KBM-7 (cell line): ENCODE measurements at places on chromosomes 2 and 18.

DNA sequence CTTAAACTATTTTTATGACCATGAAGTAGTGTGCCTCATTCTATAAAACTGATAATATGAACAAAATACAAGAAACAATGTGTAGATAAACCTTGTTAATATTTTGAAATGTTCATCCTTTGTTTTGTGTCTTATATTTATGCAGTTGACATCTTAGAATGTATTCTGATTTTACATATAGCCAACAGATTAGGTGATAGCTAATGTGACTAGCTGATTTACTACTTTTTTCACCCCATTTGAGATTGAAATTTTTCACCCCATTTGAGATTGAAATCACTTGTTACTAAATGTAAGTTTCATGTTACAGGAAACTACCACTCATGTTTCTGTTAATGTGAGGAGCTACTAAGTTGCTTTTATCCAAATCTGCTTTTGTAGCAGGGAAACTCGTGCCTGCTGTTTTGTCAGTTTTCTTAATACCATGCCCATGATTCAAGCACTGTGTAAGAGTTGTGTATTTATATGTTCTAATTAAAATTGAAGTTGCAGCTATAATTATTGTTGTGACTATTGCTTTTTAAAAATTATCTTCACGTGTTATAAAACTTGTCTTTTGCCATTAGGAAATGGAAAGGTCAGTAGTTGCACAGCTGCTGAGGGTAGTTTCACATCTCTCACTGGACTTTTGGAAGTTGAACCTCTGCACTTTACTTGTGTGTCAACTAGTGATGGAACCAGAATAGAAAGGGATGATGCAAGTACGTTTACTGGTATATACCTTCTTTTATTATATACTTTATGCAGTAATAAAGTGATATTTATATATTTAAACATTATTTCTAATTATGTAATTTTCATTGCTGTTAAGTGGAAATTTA, 96.6 kb downstream of the BIRC6 start:
- DNase-seq: no peak

DNA sequence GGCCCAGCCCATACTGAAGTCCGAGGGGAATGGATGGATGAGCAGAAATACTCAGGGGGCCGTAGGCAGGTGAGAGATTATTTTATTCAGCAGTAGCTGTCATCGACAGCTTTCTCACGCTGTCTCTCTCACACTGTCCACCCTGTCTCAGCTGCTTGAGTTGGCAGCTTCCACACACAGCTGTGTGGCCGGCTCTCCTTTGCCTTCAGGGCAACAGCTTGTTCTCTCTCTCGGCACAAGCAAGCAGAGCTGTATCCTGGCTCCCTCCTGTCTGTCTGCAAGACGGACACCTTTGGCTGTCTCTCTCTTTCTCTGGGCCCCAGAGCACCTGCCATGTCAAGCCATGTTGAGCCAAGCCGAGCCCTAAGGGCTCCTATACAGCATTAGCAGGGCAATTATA, 9.8 kb upstream of the PAPOLG start:
- no peak for DNase-seq

GRCh38 chr18:26640541-26640940, 92.2 kb upstream of the KCTD1 start:
- DNase-seq: no peak

GRCh38 chr2:138779406-138779780, 797 bp downstream of the NXPH2 start:
- DNase-seq: no peak

- DNase-seq: no peak
Measured at GRCh38 chr2:24352664-24353063, 7.7 kb downstream of the ITSN2 start.

GRCh38 chr18:9735238-9735637, 27.1 kb downstream of the RAB31 start:
- DNase-seq: peak; percentile 94

GRCh38 chr18:79923896-79924585, 27.4 kb downstream of the SLC66A2 start:
- DNase-seq: no peak

GRCh38 chr2:162037886-162038285, 36.1 kb downstream of the DPP4 start:
- DNase-seq: no peak

- no peak for DNase-seq
Measured at GRCh38 chr2:237041231-237041630, 44.5 kb upstream of the COPS8 start.

DNA sequence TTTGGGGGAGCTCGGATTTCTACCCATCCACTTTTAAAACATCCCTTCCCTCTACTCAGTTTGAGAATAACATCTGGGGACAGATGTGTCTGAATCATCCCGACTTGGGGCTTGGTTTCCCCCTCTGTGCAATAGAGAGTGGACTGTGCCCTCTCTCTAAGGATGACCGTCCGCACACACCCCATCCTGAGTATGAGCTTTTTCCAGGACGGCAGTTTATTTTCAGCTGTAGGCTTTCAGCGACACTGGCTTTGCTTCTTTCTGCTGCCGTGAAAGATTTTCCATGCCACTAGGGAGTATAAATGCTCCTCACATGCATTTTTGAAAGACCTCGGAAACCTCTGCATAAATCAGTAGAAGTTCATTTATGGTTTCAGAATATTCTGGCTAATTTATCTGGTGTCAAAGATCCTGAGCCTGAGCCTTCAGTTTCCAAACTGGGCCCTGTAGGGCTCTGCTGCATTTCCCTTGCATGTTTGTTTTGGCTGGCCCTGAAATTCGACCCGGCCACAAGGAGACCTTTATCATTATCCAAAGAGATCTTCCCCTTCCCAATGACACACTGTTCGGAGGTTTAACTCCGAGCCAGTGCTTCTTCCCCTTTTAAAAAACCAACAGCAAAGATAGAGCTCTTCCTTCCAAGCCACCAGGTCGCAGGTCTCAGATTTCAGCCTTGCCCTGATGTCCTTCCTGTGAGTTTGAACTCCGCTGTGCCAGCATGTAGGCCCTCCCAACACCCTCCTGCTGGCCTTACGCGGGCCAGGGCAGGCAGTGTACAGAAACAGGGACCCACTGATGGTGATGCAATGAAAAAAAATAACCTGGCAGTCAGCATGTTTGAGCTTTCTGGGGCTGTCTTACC, 53.3 kb downstream of the FECH start:
- DNase-seq: peak; percentile 88

DNA sequence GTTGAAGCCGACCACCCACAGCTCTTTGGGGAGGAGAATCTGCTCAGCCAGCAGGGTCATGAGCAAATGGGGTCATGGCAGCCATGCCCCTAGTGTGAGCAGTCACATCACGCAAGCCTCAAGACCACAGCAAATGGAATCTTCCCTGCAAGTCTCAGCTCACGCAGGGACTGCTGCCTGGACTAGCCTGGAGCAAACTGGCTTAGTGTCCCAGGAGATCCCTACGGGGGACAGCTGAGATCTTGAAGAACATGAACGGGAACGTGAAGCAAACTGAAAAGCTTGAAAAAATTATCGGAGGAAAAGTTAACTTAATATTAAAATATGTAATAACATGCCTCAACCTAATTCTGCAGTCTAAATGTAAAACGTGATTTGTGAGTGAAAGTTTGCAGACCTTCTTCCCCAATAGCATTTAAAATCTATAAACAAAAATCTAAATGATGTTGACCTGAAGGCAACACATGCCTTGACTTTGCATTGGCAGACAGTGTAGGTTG, 118.4 kb downstream of the FAM124B start:
- no peak for DNase-seq

DNA sequence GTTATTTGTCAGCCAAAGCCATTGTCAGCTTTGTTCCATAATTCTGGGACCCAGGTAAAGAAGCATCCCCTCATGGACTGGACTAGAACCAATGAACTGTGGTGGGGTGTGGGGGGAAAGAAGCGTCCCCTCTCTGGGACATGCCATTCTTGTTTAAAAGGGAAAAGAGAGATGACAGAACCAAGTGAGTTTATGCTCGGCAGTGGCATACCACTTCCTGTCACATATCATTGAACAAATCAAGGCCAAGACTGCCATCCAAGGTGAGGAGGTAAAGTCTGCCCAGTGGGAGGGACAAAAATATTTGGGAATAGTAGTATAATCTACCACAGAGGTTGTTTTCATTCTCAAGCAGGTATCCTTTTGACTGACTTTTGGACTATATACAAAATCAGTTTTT, 4.7 kb upstream of the GLS start:
- DNase-seq: peak; percentile 38

DNA sequence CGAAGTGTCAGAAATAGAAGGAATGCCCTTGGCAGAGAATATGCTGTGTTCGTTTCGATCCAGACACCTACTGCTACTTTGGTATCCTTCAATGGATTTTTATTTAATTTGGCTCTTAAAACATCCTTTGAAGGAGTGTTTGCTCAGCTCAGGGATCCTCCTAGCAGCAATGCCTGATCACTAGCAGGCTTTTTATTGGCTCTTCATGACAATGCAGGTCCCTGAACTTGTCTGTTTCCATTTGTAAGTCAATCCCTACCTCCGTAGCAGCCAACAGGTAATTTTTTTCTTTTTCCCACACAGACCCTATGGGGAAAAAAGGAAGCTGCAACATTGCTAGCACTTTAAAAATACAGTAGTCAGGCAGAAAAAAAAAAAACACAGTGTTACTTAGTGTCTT, 366.2 kb upstream of the LRRTM1 start:
- DNase-seq: no peak

DNA sequence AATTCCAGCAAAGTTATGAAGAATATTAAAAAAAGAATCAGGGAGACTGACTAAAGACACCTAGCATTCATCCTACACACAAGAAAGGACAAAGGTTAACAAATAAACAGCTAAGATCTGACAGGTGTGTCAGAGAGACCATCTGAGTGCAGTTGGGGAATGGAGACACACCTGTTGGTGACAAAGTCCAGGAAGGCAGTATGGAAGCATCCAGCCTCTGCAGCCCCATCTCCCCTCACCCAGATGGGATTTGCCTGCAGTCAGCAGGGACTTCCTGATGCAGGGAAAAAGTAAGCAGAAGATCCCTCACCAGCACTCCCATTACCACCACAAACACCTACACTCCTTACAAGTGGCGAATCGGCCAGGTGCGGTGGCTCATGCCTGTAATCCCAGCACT, 37.9 kb downstream of the USP34 start:
- DNase-seq: no peak

DNA sequence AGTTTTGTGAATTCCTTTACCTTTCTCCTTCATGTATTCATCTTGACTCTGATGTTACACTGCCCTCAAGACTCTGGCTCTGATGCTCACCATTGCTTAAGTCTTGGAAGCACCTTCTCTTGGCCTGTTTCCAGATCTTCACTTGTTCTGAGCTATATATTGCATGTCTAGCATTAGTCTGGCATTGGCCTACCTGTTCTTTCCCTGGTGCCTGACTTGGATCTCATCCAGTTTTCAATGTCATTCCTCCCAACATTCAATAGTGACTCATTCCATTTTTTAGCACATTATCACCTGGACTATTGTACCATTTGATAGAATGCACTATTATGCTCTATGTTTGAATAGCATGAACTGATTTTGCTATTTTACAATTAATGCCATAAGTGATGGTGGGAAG, 127.3 kb upstream of the NYAP2 start:
- DNase-seq: no peak

GRCh38 chr2:159009940-159010339, 41.5 kb downstream of the TANC1 start:
- DNase-seq: no peak

DNA sequence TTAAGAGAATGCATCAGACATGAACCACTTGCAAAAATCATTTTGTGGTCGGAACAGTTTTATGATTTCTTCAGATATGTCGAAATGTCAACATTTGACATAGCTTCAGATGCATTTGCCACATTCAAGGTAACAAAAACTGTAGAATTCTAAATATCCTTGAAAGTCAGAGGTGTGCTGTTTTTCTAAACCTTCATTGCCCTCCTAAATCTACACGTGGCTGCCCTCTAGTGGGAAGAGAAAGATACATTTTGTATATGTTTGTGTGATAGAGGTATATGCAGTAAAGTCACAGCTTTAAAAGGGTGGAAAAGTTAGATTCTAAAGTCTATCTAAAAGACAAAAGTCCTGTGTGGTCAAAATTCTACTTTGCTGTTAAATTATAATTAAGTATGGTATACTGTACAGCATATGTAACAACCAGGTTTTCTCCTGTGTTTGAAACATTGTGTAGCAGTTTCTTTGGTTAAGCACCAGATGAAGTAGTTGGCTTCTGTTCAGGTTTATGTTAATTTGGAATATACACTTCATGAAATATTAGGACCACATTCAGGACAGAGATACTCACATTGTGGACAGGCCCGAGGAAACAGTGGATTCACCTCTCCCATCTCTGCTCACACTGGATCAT, 65.9 kb upstream of the ITM2C start:
- DNase-seq: peak; percentile 69

DNA sequence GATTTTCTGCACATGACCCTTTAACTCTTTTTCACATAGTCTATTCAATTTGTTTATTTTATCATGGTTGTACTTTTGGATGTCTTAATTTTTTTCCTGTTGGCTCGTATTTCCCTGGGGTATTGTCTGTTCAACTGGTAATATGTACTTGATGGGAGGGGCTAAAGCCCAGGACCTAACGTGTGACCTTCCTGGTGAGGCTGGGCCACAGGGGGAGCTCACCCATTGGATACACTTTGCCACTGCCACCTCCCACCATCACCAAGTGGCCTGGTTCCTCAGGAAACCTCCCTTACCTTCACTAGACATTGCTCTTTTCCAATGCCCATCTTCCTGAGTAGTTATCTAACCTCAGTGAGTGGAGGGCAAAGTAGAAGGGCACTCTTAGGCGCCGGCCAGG, 143.9 kb upstream of the LTBP1 start:
- DNase-seq: no peak

DNA sequence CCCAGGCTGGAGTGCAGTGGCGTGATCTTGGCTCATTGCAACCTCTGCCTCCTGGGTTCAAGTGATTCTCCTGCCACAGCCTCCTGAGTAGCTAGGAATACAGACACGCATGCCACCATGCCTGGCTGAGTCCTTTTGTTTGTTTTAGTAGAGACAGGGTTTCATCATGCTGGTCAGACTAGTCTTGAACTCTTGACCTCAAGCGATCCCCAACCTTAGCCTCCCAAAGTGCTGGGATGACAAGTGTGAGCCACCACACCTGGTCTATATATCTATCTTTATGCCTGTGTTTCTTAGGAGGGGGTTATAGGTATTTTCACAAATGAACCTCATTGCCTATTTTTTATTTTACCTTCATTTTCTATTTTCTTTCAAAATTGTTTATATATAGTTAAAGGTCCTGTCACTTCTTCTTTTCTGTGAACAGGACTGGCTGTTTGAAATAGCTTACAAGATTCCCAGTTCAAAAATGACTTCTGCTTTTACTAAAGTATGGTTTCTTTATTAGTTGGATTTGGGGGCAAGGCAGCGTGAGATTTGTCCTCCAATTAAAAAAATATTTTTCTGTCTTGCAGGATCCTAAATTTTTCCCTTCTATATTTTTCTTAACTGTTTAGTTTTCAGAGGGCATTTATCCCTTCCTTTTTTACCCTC, 16.4 kb upstream of the MARCHF7 start:
- peak; percentile 57 for DNase-seq

- no peak for DNase-seq
Measured at GRCh38 chr2:144963031-144963430, 443.1 kb upstream of the ZEB2 start.

DNA sequence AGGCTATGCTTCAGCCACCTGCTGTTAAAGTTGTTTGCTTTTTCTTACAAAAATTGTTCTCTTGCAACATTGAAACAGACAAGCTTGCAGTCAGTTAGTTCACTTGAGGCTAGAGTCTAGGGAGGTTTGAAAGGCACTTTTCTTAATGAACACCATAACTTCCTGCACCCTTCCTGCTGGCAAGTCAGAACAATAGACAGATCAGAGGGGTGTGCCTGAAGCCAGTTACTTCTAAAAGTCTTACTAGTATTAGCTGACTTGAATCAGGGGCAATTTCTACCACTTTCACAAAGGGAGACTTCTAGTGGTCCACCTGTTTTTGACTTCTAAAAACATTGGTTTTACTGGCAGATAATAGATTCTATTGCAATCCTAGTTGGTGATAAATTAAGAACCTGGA, 367.4 kb upstream of the CDH20 start:
- no peak for DNase-seq
